ENCODE measurements at places on chromosomes 4 and X. TPM values are rescaled to one million over a fixed set of nuclear protein-coding genes. Genes with fewer than 3 reads are reported as not detected.

FGB gene
- total RNA-seq: not detected

RAB39B gene
- 1.6 TPM for total RNA-seq

ADGRG4 gene
- not detected for total RNA-seq

PAGE4 gene
- not detected for total RNA-seq

FAM53A gene
- 1.6 TPM for total RNA-seq

N4BP2 gene
- 15.4 TPM for total RNA-seq

ARHGAP36 gene
- not detected for total RNA-seq

SRPK3 gene
- not detected for total RNA-seq

FRG2 gene
- total RNA-seq: not detected

DNA sequence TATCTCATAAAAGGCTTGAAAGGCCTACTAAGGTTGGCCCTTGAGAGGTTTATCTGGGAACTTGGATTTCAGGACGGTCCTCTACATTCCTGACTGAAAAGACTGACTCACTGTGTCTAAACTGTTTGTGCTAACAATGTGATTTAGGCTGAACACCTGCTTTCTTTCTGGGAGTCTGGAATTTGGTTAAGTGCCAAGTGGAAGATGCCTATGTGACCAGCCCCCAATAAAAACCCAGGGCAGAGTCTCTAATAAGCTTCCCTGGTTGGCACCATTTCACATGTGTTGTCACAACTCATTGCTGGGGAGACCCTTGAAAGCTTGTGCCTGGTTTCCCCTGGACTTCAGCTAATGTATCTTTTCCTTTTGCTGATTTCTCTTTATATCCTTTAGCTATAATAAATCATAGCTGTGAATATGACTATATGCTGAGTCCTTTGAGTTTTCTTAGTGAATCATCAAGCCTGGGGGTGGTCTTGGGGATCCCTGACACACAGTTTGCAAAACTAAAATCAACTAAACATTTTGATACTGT lies 55.1 kb downstream of the GPR82 start:
- peak; percentile 49 for DNase-seq

DNA sequence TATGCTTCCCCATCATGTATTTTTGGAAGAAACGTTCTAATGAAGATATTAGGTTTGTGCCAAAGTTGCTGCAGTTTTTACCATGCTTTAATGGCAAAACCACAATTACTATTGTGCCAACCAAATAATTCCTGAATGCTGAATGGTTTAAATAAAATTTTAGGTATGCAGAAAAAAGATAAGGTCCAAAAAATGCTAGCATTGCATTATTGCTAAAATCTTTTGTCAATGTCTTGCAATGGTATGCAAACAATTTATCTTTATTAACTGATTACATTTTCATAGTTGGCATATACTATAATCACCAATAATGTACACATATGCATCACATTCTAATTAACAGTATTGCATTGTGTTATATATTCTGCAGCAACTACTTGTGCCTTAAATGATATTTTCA lies 1657.4 kb upstream of the IGFBP7 start:
- DNase-seq: no peak

GRCh38 chrX:13007519-13008188 lies 32.7 kb downstream of the TMSB4X start:
- DNase-seq: peak; percentile 81

- peak; percentile 70 for DNase-seq
Measured at GRCh38 chrX:133661962-133662839, 246.9 kb upstream of the GPC4 start.

DNA sequence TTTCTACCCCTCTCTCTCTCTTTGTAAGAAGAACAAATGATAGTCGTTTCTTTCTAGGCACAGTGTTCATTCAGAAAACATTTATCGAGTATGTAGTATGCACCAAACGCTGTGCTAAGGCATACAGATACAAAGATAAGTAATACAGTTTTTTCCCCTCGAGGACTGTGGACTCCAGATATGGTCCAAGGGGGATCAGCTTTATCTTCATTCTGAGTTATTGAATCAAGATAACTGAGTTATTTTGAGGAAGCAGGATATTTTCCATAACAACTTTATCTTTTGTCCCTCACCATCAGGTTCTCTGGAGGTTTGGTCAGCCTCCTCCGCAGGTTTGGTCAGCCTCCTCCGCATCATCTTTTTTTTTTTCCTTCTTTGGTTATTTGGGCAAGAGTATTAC lies 15.0 kb downstream of the EREG start:
- no peak for DNase-seq

GRCh38 chrX:109040057-109040456 lies 303.7 kb upstream of the IRS4 start:
- no peak for DNase-seq

DNA sequence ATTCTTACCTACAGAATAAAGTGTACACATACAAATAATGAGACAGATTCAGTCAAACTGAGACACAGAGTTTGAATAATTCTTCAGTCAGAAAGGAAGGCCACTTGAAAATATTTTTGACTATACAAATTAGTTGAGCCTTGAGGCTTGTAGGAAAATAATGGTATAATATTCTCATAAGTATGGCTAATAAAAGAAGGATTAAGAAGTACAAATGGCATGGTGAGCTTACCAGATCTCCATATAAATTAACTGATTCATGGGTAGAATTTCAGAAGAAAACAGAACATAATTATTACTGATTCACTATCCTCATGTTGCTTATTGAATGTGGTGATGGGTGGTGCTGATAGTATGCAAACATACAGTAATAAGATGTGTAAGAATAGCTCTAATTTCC lies 401.1 kb downstream of the PCDH18 start:
- no peak for DNase-seq

- DNase-seq: no peak
Measured at GRCh38 chr4:10088135-10089010, 28.2 kb downstream of the WDR1 start.

DNA sequence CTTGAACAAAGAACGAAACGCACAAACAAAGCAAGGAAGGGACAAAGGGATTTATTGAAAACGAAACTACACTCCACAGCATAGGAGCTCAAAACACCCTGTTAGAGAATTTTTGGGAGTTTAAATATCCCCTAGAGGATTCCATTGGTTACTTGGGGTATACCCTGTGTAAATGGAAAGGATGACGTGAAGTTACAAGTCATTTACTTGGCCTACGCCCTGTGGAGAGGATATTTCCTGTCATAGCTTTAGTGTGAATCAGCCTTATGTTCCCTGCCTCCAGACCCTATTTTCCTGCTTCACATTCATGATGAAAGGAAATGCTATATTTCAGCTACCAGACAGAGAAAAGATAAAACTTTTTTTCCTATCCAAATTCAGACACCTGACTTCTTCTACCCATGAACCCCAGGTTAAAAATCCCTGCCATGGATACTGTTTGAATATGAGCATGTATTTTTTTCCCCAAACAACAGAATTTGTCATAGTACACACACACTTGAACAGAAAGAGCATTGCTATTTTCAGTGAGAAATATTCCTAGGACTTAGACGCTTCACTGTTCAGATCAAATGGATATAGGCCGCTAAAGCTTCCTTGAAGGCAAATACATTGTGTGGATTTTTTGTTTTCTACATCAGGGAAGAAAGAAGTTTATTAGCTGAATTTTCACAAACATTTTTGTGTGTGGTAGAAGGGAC lies 20.4 kb downstream of the PIN4 start:
- peak; percentile 78 for DNase-seq

GRCh38 chr4:66604192-66604591 lies 933.9 kb upstream of the EPHA5 start:
- DNase-seq: no peak

- no peak for DNase-seq
Measured at GRCh38 chrX:312621-313331, 5.8 kb downstream of the GTPBP6 start.

GRCh38 chr4:111977419-111977965 lies 167.8 kb upstream of the FAM241A start:
- DNase-seq: no peak

DNA sequence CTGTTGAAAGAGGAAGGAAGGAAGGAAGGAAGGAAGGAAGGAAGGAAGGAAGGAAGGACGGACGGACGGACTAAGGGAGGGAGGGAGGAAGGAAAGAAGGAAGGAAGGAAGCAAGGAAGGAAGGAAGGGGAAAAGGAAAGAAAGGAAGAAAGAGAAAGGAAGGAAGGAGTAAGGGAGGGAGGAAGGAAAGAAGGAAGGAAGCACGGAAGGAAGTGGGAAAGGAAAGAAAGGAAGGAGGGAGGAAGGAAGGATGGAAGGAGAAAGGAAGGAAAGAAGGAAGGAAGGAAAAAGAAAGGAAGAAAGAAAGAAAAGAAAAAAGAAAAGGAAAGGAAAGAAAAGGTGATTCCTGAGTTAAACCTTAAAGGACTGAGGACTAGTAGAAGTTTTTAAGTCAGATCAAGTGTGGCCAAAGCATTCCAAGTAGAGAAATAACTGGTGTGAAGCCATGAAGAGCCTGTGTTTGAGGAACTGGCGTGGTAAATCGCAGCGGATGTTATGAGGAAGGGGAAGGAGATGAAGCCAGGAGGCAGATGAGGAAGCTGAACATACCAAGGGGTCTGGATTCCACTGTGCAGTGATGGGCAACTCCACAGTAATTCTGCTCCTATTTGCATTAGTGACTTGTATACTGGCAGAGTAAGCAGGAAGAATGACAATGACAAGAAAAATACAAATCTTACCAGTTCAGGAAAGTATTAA lies 163.5 kb downstream of the MGST2 start:
- no peak for DNase-seq

DNA sequence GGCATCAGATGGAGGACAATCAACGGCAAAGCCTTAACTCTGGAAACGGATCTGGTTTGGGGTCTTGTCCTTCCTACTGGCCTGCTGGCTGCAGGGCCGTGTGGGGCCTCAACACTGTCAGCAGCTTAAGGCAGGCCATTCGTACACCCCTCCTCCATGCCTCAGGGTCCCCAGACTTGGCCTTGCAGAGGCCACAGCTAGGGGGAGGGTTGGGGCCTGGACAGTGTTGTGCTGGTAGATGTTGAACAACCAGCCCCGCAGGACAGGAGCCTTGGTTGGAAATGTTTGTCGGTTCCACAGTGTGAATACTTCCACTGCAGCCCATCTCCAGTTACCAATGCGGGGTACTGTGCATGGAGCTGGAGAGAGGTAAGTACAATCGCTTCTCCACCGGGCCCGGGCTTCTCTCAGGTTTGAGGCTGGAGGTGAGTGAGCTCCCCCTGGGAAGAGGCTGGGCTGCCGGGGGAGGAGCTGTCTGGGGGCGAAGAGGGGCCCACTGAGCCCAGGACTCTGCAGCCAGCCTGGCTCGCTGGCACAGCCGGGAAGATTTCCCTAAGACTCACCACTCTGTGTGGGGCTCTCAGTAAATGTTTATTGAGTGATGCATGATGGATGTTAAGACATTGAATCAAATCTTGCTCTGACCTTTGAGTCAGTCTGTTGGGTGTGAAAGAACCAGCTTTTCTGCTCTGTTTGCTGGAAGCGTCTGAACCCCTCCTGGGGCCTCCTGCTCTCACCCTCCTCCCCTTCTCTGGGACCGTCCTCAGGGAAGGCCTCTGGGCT lies 19.7 kb upstream of the GPR78 start:
- DNase-seq: no peak

GRCh38 chrX:23263892-23264291 lies 70.8 kb upstream of the PTCHD1 start:
- DNase-seq: no peak

- DNase-seq: no peak
Measured at GRCh38 chr4:112288455-112288854, 2.8 kb upstream of the TIFA start.

DNA sequence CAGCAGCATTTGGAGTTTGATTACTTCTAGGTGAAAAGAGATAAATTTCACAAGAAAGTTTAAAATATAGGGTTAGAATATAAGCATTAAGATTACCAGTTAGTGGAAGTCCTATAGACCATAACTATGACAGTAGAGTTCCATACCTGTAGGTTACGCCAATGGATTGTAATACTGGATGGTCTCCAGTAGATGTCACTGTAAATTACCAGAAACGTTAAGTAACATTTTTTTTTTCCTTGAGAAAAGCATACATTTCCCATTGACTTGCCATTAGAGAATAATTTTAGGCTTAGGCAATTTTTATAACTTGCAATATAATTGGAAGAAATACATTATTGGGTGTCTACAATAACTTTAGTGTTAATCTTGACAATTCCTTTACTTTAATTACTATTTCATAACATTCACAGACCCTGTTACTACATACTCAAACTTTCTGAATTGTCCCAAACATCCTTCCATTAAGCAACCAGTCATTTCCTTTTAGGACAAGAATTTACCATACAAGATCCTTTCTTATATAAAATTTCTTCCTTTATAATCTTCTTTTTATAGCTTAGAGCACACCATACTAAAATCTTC lies 304.1 kb upstream of the TECRL start:
- peak; percentile 31 for DNase-seq

- DNase-seq: peak; percentile 33
Measured at GRCh38 chr4:101806914-101807313, 16.4 kb downstream of the BANK1 start.

DNA sequence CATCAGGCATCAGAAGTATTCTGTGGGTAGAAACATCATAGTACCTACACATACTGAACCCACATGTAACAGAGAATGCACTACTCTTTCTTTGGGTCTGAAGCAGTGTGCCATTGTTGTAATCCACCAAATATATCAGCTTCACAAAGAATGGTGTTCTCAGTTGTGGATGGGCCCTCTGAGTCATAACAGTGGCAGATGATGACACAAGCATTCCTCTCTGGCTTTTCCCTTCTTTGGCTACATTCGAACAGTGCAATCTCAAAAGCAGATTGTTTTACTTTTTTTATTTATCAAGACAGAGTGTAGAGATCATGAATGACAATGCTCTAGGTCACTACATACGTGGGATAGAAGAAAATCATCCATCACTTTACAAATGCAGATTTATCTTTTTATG lies 247.2 kb upstream of the EPHA5 start:
- DNase-seq: peak; percentile 76

- peak; percentile 70 for DNase-seq
Measured at GRCh38 chr4:138643827-138644226, 371.8 kb upstream of the NOCT start.

All from fibroblast of the aortic adventitia (primary cell).